ENCODE measurements at places on chromosomes 3 and 15.

- no peak for DNase-seq
Measured at GRCh38 chr3:157566596-157566995, 63.4 kb upstream of the VEPH1 start.

GRCh38 chr3:94092086-94092485 is 29.2 kb downstream of the NSUN3 start:
- peak; percentile 49 for DNase-seq

- DNase-seq, result peak; percentile 19
Measured at GRCh38 chr3:16439163-16439847, 74.2 kb downstream of the RFTN1 start.

- no peak for DNase-seq
Measured at GRCh38 chr15:41561777-41562145, 2.7 kb downstream of the TYRO3 start.

- DNase-seq, result peak; percentile 77
Measured at GRCh38 chr3:139173372-139174108, 128.8 kb upstream of the PRR23C start.

- no peak for DNase-seq
Measured at GRCh38 chr3:187072511-187072910, 66.8 kb downstream of the RPL39L start.

DNA sequence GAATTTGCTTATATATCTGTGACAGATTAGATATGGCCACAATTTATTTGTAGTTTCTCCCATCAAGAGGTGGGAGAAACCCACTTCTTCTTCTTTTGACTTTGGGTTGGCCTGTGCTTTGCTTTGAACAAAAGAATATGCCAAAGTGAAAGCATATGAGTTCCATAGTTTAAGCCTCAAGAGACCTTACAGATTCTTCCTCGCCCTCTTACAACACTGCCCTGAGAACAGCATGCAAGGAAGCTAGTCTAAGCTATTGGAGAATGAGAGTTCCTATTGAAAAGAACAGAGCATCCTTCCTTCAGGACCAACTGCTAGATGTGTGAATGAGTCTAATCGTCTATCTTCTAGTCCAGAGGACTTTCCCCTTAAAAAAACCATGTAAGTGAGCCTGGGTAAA is 394.8 kb downstream of the TUSC7 start:
- no peak for DNase-seq

DNA sequence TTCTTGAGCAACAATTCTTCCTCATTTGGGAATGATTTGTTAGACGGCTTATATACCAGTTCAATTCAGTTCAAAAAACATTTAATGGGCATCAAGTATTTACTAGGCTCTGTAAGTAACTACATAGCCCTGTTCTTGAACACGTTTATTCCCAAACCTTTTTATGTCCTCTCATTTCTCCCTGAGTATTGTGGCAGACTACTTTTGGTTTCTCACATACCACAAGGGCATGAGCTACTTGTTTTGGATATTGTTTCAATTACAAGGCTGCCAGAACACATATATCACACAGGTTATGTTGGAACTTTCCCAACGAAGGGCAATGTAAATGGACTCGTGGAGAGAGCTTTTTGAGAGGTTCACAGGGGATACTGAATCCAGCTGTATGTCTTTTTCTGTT is 363.8 kb upstream of the NAALADL2 start:
- no peak for DNase-seq

GRCh38 chr3:184662187-184662586 is 49.7 kb downstream of the MAGEF1 start:
- DNase-seq, result no peak

- DNase-seq, result no peak
Measured at GRCh38 chr3:46995901-46996562, 16.6 kb downstream of the NBEAL2 start.

DNA sequence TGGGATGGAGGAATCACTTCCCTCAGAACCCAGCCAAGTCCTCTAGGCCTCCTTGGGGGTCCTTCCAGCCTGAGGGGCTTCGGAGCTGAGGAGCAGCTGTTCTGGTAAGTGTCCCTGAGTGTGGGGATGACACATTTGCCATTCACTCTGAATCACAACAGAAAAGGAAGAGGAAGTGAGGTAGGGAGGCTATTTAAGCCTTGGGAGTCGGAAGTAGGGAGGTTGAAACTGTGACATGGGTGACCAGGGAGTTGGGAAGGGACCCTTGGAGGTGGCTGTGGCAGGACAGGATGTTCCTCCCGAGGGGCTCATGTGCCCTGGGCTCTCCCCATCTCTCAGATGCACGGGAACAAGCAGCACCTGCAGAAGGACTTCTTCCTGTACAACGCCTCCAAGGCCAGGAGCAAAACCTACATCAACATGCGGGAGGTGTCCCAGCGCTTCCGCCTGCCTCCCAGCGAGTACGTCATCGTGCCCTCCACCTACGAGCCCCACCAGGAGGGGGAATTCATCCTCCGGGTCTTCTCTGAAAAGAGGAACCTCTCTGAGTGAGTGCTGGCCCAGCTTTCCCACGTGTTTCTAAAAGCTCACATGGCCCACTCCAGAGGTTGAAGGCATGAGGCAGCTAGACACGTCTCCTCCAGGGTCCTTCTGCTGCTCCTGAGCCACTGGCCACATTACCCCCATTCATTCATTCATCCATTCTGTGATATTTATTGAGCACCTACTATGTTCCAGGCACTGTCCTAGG is 43.3 kb downstream of the CAPN3 start:
- DNase-seq, result peak; percentile 61

GRCh38 chr3:86788371-86788770 is 202.6 kb downstream of the VGLL3 start:
- DNase-seq, result no peak

GRCh38 chr3:119613872-119614271 is 16.2 kb downstream of the PLA1A start:
- DNase-seq, result no peak

- peak; percentile 70 for DNase-seq
Measured at GRCh38 chr15:91849749-91850161, 3.8 kb upstream of the SLCO3A1 start.

DNA sequence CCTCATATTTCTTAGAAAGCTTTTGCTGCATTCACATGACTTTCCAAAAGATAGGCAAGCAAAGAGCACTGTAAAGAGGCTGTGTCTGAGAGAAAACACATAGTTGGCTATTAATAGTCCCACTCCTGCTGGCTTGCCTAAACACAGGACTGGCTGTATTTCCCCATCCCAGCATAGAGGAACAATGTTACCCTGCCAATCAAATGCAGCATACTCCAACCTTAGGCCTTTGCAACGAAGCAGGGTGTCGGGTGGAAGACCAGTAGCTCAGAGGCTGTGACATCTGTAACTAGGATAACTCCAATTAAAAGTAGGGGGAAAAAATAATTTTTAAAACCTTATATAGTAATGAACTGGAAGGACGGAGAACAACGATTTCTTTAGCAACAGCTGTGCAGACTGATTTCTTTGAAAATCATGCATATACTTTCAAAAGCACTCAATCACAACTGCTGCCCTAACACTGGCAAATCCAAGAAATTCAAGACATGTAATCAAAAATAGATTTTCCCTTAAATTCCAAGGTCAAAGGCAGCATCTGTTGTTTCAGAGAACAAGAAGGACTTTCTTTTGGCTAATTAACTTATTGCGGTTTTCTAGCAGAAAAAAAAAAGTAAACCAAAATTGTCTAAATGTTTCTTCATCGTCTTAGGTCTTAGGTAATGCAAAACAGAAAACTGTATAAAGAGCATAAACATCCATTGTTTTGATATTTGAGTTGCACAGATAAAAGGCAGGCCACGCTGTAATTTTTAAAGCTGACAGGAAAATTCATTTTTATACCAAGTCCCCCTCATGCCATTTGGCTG is 139.3 kb downstream of the TNIK start:
- peak; percentile 19 for DNase-seq

DNA sequence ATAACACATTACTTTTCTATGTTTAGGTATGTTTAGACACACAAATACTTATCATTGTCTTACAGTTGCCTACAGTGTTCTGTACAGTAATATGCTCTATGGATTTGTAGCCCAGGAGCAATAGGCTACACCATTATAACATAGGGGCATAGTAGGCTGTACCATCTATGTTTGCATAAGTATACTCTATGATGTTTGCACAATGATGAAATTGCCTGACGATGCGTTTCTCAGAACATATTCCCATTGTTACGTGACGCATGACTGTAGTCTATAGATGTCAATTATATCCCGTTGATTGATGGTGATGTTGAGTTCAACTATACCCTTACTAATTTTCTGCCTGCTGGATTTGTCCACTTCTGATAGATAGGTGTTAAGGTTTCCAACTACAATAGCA is 139.4 kb upstream of the PFN2 start:
- no peak for DNase-seq

DNA sequence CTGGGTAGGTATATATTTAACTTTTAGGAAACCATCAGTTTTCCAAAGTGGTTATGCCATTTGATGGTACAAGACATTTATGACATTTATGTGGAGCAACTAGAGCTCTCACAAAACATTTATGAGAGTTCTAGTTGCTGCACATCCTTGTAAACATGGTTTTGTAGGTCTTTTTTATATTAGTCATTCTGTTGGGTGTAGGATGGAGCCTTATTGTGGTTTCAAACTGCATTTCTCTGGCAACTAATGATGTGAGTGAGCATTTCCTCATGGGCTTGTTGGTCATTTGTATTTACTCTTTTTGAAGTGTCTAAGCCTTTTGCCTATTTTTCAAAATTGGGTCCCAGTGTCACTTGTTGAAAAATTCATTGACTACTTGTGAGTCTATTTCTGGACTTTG is 45.7 kb upstream of the MGLL start:
- DNase-seq, result peak; percentile 19

- no peak for DNase-seq
Measured at GRCh38 chr15:94305133-94305532, 73.8 kb downstream of the MCTP2 start.

DNA sequence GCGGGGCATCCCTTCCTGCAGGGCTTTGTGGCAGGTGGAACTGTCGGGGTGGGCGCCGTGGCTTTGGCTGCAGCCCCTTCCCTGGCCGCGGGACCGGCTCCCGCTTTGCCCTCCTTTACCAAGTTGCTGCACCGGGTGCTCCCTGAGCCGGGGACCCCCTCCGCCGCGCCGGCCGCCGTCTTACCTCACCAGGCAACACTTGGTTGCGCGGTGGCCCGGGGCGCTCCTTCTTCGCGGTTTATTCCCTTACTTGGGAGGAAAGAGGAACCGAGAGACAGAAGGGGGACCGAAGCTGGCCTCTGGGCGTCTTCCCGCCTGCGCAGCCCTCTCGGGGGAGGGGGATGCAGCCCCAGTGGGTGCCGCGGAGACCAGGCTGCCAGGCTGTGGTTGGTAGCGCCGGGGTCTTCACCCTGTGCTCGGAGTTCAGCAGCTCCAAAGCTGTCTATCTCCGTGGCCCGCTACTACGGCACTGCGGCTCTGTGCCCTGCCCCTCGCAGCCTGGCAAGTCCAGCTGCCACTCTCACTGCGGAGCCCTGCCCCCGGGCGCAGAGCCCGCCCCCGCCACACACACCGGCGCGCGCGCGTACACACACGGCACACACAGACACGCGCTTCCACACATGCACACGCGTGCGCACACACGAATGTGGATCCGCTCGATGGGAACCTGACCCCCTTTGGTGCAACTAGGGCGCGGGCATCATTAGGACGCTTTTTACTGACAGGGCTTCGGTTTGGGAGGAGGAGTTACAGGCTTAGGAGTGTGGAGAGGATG is at the start of gene DGKG:
Gene DGKG (minus strand): TSS at position 473 of the 775 bp plus-strand sequence. CDS start 41,775 bp downstream, outside the sequence.
- DNase-seq, result peak; percentile 73

- no peak for DNase-seq
Measured at GRCh38 chr15:23763021-23763420, 75.9 kb upstream of the NDN start.

- no peak for DNase-seq
Measured at GRCh38 chr3:111617912-111618601, 22.9 kb upstream of the ZBED2 start.

DNA sequence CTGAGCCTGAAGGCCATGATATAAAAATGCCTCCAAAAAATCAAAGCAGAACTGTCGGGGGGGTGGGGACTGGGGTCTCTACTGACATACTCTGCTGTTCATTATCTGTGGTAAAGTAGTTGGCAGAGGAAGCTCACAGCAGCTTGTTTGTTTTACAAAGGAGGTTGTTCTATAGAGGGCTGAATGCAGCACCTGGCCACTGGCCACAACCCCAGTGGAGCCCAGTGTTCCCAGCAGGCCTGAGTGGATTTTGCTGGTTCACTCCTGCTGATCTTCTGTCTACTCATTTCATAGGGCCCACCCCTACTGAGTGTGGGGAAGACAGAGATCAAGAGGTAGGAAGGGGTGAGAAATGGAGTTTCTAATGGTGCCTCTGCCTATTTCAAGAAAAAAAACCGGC is 125.5 kb downstream of the DIPK2A start:
- no peak for DNase-seq

DNA sequence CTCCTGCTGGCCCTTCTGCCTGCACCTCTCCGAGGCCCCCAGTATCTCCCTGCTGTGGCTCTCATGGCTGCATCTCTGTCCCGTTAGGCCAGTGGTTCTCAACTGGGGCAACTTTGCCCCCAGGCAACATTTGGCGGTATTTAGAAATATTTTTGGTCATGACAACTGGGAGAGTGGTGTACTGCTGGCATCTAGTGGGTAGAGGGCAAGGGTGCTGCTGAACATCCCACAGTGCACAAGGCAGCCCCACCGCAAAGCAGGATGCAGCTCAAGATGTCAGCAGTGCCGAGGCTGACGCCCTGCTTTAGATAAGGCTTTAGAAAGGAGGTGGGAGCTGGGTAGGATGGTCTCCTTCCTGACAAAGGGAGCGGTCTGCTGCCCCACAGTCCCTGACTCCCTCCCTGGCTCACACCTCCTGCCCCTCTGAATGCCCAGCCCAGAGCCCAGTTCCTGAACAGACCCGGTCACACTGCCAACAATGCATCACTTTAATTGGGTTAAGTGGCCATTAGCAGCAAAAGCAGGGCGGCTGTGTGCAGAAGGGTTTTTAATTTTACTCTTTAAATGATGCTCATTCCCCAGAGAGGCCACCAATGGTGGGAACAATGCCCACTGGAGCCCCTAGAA is 68.8 kb upstream of the TMEM115 start:
- no peak for DNase-seq

- no peak for DNase-seq
Measured at GRCh38 chr3:1469687-1470086, 376.9 kb downstream of the CNTN6 start.

DNA sequence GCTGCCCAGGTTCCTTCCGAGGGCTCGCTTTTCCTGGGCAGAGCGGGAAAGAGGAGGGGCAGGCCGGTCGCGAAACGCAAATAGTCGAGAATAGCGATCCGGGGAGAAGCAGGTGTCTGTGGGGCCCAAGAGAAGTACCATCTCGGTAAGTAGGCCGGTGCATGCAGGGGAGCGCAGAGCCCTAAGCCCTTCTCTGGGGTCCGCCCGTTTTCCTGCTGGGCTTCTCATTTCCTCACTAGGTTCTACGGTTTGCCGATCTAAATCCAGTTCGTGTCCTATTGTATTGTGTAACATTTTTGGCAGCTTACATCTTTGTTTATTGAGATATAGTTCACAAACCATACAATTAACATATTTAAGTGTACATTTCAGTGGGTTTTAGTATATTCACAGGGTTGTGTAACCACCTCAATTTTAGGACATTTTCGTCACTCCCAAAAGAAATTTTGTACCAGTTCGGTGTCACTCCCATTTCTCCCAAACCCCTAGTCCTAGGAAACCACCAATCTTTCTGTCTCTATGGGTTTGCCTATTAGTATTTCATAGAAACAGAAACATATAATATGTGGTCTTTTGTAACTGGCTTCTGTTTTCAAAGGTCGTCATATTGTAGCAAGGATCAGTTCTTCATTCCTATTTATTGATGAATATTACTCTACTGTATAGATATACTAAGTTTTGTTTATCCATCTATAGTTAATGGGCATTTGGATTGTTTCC is 6.8 kb upstream of the TRIM69 start:
- peak; percentile 79 for DNase-seq

- no peak for DNase-seq
Measured at GRCh38 chr3:69433121-69433968, 47.5 kb upstream of the FRMD4B start.

GRCh38 chr15:81282911-81283310 is 41.0 kb downstream of the STARD5 start:
- no peak for DNase-seq

Measured in suppressor macrophage treated with lipopolysaccharide for 4 hours (primary cell).